NCI-H1105 treated with DMSO at 0.1 percent for 48 hours (cell line): ENCODE measurements at places on chromosomes 2 and 18.
A peak's percentile ranks its signal among the peaks of the same experiment; 100 is the strongest.

- DNase-seq = no peak
These were observed 42.1 kb upstream of the GLS start for GRCh38 chr2:190838492-190838910.

DNA sequence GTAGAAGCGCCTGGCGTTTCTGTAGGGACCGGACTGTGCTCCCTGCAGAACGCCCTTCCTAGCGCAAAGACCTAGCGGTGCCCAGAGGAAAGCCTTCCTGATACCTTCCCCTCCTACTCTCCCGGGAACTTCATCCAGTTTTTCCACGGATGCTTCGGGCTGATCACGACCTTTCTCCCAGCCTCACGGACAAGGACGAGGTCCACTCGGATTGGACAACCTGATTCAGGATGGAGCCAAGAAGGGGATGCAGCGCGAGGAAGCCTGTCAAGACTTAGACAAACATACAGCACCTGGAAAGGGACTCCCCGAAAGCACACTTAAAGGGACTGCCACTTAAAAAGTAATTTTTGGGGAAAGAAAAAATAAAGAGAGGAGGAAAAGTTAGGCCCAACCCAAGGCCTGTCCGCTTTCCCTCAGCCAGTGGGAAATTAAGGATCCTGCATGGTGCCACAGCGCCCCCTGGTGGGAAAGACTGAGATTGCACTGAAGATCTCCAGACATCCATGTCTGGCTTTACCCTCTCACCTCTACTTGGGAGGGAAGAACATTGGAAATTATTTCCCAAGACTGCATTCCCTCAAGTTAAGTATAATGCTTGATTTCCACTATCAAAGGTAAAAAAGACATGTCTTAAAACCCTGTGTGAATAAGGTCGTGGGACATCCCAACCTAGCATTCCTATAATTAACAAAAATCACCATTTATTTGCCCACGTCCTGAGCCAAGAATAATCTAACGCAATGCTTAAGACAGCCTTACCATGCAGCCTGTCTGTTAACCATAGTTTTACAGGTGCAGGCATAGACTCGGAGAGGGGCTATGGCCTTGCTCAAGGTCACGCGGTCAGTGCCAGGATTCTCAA, 13.4 kb upstream of the COPS8 start:
- peak; percentile 17 for DNase-seq

DNA sequence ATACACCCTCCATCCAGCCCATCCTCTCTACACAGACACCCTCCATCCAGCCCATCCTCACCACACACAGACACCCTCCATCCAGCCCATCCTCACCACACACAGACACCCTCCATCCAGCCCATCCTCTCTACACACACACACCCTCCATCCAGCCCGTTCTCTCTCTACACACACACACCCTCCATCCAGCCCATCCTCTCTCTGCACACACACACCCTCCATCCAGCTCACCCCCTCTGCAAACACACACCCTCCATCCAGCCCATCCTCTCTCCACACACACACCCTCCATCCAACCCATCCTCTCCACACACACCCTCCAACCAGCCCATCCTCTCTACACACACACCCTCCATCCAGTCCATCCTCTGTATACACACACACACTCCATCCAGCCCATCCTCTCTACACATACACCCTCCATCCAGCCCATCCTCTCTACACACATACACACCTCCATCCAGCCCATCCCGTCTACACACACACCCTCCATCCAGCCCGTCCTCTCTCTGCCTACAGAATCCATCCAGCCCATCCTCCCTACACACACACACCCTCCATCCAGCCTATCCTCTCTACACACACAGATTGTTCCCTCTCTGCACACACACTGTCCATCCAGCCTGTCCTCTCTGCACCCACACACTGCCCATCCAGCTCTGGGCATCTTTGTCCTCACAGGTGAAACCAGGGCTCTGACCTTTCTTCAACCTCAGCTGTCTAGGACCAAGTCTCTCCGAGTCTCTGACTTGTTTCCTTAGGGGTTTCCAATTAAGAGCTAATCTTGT, 81.2 kb downstream of the EIPR1 start:
- DNase-seq = no peak

DNA sequence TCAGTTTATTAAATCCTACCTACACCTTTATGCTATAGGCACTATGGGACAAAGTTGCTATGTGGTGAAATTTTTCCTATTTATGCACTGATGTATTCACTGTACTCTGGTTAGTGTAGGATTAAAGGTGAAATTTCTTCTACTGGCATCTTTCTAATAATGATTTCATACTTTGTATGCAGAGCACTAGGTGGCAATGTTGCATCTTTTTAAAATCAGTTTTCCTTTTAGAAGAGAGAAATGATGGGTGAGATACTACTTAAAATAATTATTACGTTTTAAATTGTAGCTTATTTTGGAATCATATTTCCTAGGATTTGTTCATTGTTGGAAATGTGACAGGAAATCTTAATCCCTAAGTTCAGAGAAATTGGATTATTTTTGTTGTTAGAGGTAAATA, 150.9 kb downstream of the CD8B2 start:
- DNase-seq = peak; percentile 67

- DNase-seq = no peak
These were observed 1.8 kb downstream of the ADRA2B start for GRCh38 chr2:96114546-96114902.

- peak; percentile 22 for DNase-seq
These were observed 20.4 kb upstream of the PAPOLG start for GRCh38 chr2:60735496-60736250.

- peak; percentile 41 for DNase-seq
These were observed 835.0 kb upstream of the FANCL start for GRCh38 chr2:59076079-59076619.

DNA sequence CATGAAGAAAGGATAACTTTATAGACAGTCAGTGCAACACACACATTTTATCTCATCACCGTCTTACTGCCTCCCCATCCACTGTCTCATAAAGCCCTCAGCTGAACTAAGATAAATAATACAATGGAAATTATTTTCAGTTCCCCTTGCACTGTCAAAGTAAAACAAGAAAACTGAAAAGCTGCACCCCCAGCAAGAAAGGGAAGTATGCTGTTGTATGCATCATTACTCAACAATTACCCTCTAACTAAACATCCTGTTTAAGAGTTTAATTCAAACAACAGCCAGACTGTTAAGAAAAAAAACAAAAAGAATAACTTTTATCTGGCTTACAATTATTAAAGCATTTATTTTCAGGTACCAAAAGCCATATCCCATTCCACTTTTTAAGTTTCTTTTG, 25.0 kb downstream of the MPPE1 start:
- no peak for DNase-seq

DNA sequence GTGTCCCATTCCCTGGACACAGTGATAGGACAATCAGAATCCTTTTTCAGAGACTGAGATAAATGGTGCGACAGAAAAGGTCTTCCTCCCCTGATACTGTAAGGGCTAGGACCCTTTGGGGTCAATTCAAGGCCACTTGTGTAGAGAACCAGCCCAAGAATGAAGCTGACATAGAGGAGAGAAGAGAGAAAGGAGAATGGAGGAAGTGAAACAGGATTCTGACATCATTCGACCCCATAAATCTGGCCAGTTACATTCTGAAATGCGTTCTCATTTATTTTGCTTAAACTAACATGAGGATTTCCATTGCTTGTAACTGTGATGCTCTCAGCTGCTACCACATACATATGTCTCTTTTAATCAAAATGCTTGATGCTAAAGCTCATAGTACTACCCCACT, 148.1 kb downstream of the TMEM163 start:
- no peak for DNase-seq

GRCh38 chr2:147430408-147430807, 414.4 kb upstream of the ACVR2A start:
- DNase-seq = peak; percentile 68

- no peak for DNase-seq
These were observed 4.9 kb downstream of the NEB start for GRCh38 chr2:151729415-151729811.

DNA sequence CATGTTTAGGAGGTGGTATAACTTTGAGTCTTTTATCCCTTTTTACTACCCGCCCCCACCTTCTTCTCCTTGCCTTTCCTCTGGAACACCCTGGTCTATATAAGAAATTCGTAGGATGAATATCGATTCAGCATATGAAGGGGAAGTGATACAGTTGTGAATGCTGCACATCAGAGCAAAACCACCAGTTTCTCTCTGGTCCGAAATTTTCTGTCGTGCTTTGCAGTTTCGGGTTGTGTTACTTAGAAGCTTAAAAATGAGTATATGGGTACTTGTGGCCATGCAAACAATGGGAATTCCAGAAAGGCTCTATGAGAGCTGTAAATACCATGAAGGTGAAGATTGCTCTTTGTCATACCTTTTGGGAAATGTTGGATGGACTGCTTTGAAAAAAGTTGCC, 60.6 kb downstream of the DAW1 start:
- DNase-seq = no peak

- no peak for DNase-seq
These were observed 15.4 kb upstream of the MATN3 start for GRCh38 chr2:20027705-20028434.

GRCh38 chr2:12493031-12493513, 223.7 kb upstream of the TRIB2 start:
- DNase-seq = no peak

GRCh38 chr2:10536569-10537133, 88.5 kb upstream of the ODC1 start:
- DNase-seq = no peak

- peak; percentile 86 for DNase-seq
These were observed 58.3 kb upstream of the MAPRE3 start for GRCh38 chr2:26911911-26912861.

- DNase-seq = no peak
These were observed 84.0 kb downstream of the RND3 start for GRCh38 chr2:150403457-150403856.

- no peak for DNase-seq
These were observed 111.4 kb downstream of the DCDC2C start for GRCh38 chr2:3814706-3815245.
